ENCODE measurements at places on chromosomes 4 and X. TPM values are rescaled to one million over a fixed set of nuclear protein-coding genes. Genes with fewer than 3 reads are reported as not detected.

GRCh38 chr4:151833174-151833573, 72.4 kb upstream of the GATB start:
- no peak for DNase-seq

- no peak for DNase-seq
Observed at GRCh38 chr4:123743848-123744247, 347.3 kb downstream of the SPRY1 start.

DNA sequence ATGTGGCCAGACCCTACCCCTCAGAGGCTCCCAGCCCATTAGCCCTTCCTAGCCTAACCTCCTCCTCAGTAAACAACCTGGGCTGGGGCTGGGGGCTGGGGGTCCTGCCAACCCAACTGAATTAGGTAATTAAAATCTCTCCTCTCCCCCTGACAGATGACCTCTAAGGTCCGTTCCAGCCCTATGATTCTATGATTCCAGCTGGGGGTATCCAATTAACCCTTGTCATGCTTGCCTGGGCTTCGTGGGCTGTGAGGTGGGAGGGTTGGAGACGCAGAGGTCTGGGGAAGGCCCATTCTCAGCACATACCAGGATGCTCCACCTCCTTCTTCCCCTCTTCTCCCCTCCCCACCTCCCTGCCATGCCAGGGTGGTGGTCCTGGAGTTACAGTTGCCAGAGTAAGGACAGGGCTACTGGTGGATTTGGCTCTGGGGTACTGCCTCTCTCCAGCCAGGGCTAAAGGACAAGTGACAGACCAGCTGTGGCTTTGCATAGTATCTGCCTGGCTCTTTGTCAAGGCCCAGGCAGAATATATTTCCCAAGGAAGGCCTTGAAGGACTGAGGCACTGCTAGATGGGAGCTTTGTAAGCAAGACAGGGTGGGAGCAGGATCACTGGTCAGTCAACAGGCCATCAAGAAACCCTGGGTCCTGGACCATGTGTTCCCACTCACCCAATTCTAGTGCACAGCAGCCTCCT, 82.1 kb downstream of the EFNB1 start:
- DNase-seq = no peak

- no peak for DNase-seq
Observed at GRCh38 chr4:101806914-101807313, 16.4 kb downstream of the BANK1 start.

GRCh38 chrX:69361311-69361845, 142.7 kb upstream of the NALF2 start:
- DNase-seq = no peak

Gene TMEM164
- 18.2 TPM for total RNA-seq

Gene ARAF
- total RNA-seq = 79.3 TPM

Data from activated naive CD8-positive, alpha-beta T cell treated with anti-CD3 and anti-CD28 coated beads, Interleukin-2, amount 10 ng/mL, durations not matched to agents 7 days and 5 days (primary cell).